ENCODE measurements at places on chromosomes 3 and 15.

DNA sequence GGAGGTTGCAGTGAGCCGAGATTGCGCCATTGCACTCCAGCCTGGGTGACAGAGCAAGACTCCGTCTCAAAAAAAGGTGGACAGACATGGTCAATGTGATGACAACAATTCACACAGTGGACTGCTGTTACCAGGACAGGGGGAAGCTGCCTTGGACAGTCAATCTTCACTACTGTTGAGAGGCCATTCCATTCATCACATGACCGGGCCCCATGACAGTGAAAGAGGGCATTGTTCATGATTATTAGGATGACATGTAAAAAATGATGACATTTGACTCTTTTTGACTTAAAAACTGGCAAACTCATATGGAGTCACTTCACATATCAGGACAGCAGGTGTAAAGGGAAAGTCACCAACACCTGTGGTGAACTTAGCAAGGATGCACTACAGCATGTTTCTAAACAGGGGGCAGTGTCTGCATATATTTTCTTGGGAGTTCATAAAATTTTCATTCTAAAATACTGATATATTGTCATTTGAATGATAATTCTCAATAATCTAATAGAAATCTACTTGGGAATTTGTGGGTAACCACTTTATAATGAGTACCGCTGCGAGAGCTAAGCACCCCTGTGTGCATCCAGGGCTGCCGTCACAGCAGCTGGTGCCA, 34.2 kb upstream of the LDHAL6B start:
- no peak for DNase-seq

GRCh38 chr3:71433631-71434030, 149.9 kb downstream of the FOXP1 start:
- DNase-seq: no peak

DNA sequence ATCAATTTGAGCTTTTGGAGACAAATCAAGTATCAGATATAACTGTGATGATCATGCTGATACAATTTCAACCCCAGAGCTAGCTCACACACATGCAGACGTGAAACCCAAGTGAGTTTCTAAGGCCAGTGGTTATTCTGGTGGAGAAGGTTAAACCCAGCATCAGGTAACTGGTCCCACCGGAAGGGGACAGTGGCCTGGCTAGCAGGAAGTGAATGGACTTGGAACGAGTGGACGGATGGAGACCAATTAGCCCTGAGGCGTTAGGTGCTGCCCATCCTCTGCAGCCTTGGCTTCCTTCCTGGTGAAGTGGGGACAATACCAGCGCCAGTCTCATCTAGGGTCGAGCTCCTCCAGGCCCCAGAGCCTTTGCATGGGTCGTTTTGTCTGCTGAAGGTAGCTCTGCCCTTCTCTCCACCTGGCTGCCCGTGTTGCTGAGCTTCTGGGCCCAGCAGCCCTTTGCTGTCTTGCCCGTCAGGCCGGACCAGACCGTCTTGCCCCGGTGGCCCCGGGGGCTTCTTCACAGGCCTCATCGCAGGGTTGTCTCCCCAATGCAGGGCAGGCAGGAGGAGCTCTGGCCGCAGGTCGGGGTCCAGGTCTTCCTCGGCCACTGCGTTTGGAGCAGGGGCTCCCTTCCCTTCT, 915 bp upstream of the KCTD6 start:
- DNase-seq: no peak

DNA sequence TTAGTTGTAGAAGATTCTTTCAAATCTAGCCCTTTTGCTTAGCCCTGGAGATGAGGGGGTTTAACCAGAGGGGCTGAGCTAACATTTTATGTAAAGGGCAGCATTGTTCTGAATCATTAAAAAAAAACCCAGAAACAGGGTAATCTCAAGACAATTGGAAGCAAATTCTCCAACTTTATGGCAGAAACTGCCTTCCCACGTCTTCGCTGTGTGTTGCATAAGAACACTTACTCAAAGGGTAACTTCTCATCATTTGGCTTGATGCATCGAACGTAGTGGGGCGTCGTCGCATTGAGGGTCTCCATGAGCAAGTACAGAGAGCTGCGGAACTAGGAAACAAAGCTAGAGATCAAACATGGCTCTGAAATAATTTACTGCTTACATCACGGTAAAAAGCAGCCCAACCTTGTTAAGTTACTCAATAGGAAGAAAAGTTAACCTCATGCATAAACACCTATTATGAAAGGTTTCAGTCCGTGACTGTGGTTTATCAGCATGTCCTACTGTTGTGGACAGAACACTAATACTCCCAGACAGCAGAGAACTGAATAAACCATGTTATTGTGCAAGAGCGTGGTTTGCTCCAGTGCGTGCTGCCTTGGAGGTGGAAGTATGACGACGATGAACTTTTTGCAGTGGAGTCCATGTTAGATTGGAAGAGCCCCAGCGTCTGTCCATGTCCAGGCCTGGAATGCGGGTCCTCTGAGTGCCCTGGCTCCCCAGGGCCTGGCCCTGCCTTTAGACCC, 48.7 kb downstream of the MYO5C start:
- no peak for DNase-seq

- DNase-seq: no peak
Observed at GRCh38 chr3:118772547-118773011, 262.1 kb downstream of the IGSF11 start.

- no peak for DNase-seq
Observed at GRCh38 chr3:146387566-146387965, 81.8 kb downstream of the PLSCR2 start.

DNA sequence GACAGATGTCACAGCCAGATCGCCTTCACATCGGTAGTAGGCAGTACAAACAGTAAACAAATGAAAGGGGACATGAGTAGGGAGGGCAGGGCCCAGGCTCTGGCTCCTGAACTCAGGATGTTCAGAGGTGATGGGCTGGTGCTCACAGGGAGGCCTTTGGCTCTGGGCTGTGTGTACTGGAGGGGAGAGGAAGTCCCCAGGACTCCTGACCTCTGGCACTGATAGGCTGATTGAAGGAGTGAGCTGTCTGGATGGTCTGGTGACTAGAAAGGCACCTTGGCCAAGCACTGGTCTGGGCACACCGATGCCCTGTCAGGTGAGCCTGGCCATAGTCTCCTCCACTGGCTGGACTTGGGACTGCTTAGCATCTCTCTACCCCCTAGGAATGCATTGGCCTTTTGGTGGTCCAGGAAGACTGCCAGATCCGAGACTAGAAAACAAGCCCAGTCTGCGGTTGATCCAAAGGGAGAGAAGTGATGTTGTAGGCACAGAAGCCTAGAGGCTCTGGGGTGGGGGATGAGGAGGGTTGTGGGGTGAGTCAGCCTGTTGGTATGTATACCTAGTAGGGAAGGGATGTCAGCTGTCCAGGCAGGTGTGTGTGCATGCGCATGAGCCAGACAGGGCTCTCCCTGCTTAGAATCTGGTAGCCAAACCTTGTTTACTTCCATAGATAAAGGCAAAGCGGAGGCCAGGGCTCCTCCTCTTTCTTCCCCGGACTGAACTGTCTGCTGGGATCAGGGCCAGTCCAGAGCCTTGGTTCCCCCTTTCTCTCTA, 1.9 kb downstream of the SPINT1 start:
- DNase-seq: no peak

DNA sequence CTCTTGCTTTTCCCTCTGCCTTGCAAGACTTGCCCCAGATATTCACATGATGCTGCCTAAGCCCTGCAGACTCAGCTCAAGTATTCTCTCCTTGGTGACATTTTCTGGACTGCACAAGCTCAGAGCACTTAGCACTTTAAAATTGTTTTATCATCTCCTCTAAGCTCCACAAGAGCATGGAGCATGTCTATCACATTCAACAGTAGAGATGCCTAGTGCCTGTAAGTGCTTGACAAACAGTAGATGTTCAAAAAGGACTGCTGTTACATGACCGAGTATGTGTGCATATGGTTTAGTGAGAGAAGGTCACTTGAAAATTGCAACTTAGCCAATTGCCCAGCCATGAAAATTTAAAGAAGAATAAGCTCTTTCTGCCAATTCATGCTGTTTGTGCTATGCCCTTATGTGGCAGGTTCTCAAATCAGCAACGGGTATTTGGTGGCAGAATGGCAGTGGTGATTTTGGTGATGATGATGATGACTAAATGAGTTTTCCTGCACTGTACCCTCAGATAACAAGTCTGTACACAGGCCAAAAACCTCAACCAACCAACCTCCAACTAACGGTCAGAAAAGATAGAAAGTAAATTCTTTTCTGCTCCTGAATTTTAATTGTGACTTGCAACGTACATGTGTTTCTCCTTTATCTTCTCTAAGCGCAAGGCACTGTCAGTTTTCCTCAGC, 647.2 kb upstream of the UBE2E2 start:
- DNase-seq: no peak

DNA sequence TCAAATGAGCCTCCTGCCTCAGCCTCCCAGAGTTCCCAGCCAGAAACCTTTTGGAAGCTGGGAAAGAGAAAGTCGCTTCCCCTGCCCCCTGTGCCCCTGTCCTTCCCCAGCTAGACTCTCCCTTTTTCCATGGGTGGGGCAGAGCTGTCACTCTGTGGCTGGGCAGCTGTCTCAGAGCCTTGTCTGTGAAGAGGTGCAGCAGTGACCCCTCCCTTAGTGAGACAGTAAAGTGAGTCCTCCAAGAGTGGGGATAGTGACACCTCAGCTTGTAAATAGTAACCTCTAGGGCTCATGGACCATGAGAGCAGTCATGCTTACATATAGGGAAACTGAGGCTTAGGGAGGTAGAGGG, 76.3 kb downstream of the SMAD6 start:
- DNase-seq: no peak

Data from stimulated activated CD4-positive, alpha-beta T cell treated with anti-CD3 and anti-CD28 coated beads, Interleukin-12 subunit alpha, Interleukin-12 subunit beta, amount 100 ng/mL, for 4 hours (primary cell).